CD4-positive, alpha-beta memory T cell (primary cell): ENCODE measurements at places on chromosomes 3 and 15. TPM values are rescaled to one million over a fixed set of nuclear protein-coding genes. Genes with fewer than 3 reads are reported as not detected.

The ARGFX gene
- total RNA-seq, result not detected

DNA sequence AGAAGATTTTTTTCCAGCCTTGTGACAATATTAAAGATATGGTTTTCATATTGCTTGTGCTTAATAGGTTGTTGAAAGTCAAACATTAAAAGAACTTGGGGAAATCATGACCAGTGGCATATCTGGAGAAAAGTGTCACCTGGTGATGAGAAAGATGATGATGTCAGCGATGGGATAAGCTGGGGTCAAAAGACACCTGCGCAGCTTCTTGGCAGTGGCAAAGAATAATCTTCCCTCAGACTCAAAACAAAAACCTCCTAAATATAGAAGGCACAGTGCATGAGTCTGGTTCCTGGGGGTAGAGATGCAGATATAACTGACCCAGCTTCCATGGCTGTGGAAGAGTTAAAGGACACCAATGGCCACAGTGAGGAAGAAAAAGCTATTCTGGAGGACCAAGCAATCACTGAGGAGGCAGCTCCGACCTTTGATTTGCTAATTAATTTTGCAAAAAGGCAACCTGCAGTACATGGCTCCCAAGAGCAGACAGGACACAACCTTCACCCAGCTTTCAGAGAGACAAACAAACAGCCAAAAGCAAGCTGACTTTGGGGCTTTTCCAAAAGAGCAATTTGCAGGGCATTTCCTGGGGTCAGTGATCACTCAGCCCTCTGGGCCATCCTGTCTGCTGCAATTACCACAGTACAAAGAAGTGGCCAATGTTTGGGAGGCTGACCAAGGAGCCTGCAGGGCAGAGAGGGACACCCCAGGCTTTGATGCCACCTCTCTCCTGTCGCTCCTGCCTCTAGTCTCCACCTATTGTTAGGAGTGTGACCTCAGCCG lies 17.6 kb upstream of the SEMA5B start:
- H3K4me1 ChIP-seq, result no peaks in the 10 kb centered on the region

DNA sequence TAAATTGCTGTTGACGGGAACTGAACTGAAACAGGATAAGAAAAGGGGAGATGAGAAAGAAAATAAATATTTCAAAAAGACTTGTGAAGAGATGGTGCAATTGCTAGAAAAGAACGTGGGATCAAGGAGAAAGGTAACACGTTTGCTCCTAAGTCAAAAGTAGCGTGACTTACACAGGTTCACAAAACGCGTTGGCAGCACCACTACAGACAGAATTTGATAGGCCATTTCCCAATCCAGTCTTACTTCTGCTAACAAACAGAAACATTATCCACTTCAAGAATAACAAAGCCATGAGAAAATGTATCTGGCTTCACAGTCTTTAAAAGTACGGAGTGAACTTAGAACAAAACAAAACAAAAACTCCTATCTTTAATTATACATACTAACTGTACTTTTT lies 75.5 kb downstream of the DPH6 start:
- no peak overlapping the region for H3K27ac ChIP-seq
- no peaks in the 10 kb centered on the region for H3K4me1 ChIP-seq
- H3K27me3 ChIP-seq, result no peaks in the 10 kb centered on the region
- no peak for DNase-seq
- H3K4me3 ChIP-seq, result no peak overlapping the region

- H3K27ac ChIP-seq, result no peak overlapping the region
- H3K4me3 ChIP-seq, result no peak overlapping the region
- H3K27me3 ChIP-seq, result no peaks in the 10 kb centered on the region
- DNase-seq, result no peak
- no peaks in the 10 kb centered on the region for H3K36me3 ChIP-seq
Measured at GRCh38 chr3:26648461-26648860, 25.9 kb downstream of the LRRC3B start.

The FBXW12 gene
- total RNA-seq, result not detected

The TRAT1 gene
- 169 TPM for total RNA-seq

The ZBTB47 gene
- 1.8 TPM for total RNA-seq

DNA sequence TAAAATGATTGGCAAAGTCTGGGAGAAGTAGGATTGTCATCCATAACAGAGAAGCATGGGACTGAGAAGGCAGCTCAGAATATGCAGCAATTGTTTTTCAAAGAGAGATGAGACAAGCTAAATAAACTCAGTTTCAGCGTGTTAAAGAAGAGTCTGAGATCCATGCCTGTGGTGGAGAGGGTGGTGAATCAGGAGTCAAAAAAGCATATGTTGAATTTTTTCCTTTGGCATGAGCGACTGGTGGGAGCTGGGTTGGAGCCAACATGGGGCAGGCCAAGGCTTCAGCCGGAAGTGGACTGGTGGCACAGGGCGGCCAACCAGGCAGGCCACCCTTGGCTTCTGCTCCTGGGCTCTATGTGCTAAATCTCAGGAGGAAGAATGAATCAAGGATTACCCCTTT lies 102.0 kb downstream of the SST start:
- no peak for DNase-seq
- no peaks in the 10 kb centered on the region for H3K36me3 ChIP-seq
- H3K27me3 ChIP-seq, result no peaks in the 10 kb centered on the region
- H3K4me1 ChIP-seq, result no peaks in the 10 kb centered on the region
- H3K4me3 ChIP-seq, result no peak overlapping the region

GRCh38 chr3:31011380-31011779 lies 116.9 kb upstream of the GADL1 start:
- H3K27ac ChIP-seq, result no peak overlapping the region
- DNase-seq, result no peak
- H3K36me3 ChIP-seq, result no peaks in the 10 kb centered on the region

The MYL3 gene
- not detected for total RNA-seq

DNA sequence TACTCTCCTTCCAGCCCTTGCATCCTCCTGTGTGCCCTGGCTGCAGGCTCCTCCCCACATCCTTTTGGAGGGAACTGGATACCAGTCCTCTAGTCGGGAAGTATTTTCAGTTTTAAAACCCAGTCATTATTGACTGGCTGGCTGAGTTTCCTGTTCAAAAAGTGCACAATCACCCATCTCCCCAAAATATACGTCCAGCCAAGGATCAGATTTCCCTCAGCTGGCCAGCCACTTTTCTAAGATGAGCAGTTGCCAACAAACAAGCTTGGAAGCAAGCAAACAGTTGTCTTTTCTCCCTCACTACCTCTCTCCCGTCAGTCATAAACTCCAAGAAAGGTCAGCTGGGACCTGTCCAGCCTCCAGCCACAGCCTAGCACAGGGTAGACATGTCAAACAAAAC lies 147.7 kb upstream of the GALNT15 start:
- H3K36me3 ChIP-seq, result no peaks in the 10 kb centered on the region
- DNase-seq, result no peak
- H3K4me1 ChIP-seq, result no peaks in the 10 kb centered on the region
- no peak overlapping the region for H3K27ac ChIP-seq
- H3K4me3 ChIP-seq, result no peak overlapping the region

- H3K4me3 ChIP-seq, result no peak overlapping the region
- H3K36me3 ChIP-seq, result no peaks in the 10 kb centered on the region
- no peak overlapping the region for H3K27ac ChIP-seq
Measured at GRCh38 chr3:193744822-193745684, 152.0 kb downstream of the OPA1 start.

DNA sequence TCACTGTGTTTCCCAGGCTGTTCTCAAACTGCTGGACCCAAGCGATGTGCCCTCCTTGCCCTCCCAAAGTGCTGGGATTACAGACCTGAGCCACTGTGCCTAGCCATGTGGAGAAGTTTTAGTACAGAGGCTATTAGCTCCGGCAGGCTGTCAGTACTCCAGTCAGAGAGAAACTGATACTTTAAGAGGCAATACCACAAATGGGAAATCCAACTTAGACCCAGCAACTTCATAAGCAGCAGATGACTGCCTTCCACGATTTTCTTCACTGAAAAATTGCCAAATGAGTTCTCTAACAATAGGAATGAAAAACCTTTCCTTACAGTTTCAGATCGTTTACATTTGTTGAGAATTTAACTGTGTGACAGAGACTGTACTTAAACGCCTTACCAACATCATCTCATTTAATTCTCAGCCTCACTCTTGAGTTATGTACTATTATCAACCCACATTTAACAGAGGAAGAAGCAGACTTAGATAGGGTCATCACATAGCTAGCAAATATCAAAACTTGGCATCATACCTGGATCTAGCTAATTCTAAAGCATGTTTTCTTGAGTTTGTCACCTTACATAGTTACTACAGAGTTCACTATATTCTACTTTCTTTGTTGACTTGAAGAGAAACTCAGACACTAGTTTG lies 127.4 kb downstream of the TCF12 start:
- DNase-seq, result no peak
- no peak overlapping the region for H3K4me3 ChIP-seq
- no peaks in the 10 kb centered on the region for H3K27me3 ChIP-seq

GRCh38 chr3:125119752-125120378 lies 64.1 kb upstream of the HEG1 start:
- H3K4me1 ChIP-seq, result peaks cover 25% of the 10 kb centered on the region
- H3K4me3 ChIP-seq, result no peak overlapping the region
- DNase-seq, result no peak
- H3K36me3 ChIP-seq, result no peaks in the 10 kb centered on the region

The DNAH12 gene
- 0.09 TPM for total RNA-seq

The CCR8 gene
- 5.3 TPM for total RNA-seq

- no peak overlapping the region for H3K27ac ChIP-seq
- H3K36me3 ChIP-seq, result no peaks in the 10 kb centered on the region
- H3K4me3 ChIP-seq, result no peak overlapping the region
- no peaks in the 10 kb centered on the region for H3K27me3 ChIP-seq
Measured at GRCh38 chr3:107870943-107871638, 219.7 kb downstream of the CD47 start.
